ENCODE measurements at places on chromosomes 7 and 10.

GRCh38 chr10:125521721-125522680 is 161.0 kb downstream of the TEX36 start:
- DNase-seq, result no peak

- DNase-seq, result no peak
These were observed 177.2 kb upstream of the RHEB start for GRCh38 chr7:151696721-151697514.

- no peak for DNase-seq
These were observed 74.8 kb downstream of the TPST1 start for GRCh38 chr7:66279912-66280311.

DNA sequence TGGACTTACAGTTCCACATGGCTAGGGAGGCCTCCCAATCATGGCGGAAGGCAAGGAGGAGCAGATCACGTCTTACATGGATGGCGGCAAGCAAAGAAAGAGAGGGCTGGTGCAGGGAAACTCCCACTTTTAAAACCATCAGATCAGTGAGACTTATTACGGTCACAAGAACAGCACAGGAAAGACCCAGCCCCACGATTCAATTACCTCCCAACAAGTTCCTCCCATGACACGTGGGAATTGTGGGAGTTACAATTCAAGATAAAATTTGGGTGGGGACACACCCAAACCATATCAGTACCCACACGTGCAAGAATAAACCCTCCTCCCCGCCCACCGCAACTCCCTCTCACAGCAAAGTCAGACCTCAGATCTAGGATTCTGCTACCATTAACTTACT is 4.5 kb upstream of the AIFM2 start:
- DNase-seq, result no peak

- no peak for DNase-seq
These were observed 607.6 kb downstream of the KCNMA1 start for GRCh38 chr10:77029777-77030717.

GRCh38 chr7:43164757-43165156 is 52.3 kb downstream of the HECW1 start:
- DNase-seq, result no peak

- DNase-seq, result peak; percentile 23
These were observed 51.6 kb downstream of the PRLHR start for GRCh38 chr10:118543714-118544400.

DNA sequence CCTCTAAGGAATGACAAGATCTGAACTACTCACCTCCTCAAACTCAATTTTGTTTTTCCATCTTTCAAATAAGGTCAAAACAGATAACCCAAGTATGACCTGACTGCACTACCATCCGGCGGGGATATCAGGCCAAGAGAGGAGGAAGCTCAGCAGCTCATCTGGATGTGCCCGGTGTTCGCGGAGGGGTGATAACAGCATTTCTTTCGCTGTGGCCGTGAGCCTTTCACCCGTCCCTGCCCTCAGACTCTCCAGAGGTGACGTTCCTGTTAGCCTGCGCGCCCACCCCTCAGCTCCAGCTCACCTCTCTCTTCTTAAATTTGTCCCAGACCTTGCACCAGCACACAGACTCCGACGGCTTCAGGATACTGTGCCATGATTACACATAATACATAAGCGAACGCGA is 526 bp downstream of the ZNF248 start:
- DNase-seq, result peak; percentile 8

GRCh38 chr7:1981878-1982230 is 250.9 kb downstream of the MAD1L1 start:
- peak; percentile 26 for DNase-seq

GRCh38 chr10:83965473-83965872 is 173.8 kb upstream of the GHITM start:
- DNase-seq, result no peak

Measured in NCI-H1694 treated with DMSO at 0.1 percent for 48 hours (cell line).